Brain microvascular endothelial cell (primary cell): ENCODE measurements at places on chromosomes 1 and 21.

DNA sequence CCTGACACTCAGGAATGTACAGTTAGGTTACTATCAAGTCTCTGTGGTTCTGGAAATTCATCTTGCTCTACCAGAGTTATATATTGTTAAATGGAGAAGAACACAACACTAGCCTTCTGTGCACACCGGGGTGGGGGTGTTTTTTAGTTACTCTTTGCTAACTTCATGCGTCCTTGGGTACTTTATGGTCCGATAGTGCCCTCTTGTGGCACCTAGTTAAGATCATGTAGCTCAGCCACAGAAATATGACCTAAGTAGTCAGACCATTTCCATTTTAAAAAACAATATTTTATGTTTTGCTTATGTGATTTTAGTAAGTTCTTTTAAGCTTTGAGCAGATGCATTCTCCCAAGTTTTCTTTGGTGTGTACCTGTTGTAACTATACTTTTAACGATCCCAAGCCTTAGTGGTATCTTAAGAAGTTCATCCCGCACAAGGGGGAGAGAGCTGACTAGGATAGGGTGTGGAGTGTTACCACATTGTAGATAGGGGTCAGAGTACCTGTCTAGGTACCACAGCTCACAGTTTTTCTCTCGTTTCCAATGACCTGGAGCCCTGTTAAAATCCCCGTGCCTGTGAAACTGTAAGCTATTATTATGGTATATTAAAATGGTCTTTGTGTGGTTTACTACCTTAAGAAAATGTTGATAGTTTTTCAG is 20.6 kb upstream of the SH3D21 start:
- peak; percentile 87 for DNase-seq

DNA sequence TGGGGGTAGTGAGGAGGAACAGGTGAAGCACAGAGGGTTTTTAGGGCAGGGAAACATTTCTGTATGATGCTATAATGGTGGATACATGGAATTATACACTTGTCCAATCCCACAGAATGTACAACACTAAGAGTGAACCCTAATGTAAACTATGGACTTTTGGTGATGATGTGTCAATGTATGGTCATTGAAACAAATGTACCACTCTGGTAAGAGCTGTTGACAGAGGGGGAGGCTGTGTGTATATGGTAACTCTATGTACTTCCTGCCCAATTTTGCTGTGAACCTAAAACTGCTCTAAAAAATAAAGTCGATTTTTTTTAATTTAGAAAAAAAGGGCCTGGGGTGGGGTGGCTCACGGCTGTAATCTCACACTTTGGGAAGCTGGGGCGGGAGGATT is 22.9 kb downstream of the ASAP3 start:
- no peak for DNase-seq

DNA sequence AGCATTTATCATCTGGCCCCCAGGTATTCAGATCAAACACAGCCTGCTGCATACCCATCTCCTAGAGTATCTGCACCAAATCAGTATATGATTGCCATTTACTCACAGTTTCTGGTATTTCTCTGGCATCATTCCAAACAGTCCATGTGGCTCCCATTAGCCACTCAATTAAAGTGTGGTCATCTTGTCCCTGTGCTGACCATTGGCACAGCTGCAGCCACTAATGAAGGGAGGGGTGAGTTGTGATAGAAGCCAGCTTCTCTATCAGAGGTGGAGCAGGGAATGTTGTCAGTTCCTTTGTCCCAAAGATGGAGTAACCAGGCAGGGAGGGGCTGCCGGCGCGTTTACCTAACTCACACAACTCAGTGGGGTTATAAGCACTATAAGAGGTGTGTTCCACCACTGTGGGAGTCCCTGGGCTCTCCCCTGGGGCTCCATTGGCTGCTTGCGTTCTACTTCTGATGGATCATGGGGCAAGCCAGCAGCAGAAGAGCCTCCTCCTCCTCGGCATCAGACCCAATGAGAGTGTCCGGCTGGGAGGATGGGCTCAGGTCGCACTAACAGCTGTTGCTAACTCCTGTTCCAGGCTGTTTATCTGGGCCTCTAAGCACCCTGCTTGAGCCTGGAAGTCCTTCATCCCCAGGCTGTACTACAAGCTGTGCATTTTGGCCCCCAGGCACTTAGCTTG is 108.6 kb downstream of the GDAP2 start:
- no peak for DNase-seq

DNA sequence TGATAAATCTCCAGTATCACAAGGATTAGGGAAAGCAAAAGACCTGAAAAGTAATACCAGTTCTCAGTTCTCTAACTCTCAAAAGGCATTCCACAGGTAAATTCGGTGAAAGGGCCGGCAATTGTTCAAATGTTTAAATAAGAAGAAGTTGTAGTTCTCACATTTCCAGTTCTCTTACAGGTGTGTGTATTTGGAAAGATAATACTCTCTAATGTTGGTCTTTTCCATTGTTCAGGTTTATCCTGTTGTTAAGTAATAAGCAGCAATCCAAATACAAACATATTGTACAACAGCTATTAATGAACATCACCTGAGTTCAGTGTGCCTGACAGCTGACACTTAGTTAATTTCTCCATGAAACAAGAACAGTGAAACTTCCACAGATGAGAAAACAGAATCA is 13.2 kb upstream of the PRKAB2 start:
- no peak for DNase-seq

DNA sequence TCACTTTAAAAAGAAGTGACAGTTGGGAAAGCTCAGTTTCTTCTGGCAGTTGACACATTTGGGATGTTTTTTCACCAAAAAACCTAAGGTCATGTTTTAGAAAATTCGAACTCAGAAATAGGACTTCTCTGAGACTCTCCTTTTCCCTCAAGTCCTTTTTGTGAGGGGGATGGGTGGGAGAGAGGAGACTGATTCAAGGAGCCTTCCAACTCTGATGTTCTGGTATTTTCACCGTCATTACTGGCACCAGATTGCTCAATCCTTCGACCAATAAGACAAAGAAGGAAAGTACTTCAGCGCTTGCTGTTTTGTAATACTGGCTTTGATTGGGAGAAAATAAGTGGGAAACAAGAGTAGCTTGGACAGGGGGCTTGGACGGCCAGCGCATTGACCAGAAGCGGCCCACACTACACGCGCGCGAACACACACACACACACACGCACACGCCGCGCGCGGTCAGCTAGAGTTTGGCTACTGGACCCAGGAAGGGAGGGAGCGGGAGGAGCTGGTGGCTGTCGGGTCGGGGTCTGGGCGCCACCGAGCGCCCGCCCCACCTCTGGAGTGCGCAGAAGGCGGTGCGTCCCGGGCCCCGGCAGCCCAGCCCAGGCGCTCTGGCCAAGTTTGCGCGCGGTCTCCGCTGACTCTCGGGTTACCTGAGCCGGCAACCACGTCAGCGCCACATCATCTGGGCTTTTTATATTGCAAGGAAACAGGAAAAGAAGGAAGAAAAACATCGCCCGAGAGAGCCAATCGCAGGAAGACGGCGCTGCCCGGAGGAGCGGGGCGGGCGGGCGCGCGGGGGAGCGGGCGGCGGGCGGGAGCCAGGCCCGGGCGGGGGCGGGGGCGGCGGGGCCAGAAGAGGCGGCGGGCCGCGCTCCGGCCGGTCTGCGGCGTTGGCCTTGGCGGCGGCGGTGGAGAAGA is at the start of gene KCNK1:
KCNK1 (plus strand) TSS at position 855 of the 921 bp plus-strand sequence; CDS start at position 921, 66 bp downstream.
- DNase-seq = peak; percentile 9

DNA sequence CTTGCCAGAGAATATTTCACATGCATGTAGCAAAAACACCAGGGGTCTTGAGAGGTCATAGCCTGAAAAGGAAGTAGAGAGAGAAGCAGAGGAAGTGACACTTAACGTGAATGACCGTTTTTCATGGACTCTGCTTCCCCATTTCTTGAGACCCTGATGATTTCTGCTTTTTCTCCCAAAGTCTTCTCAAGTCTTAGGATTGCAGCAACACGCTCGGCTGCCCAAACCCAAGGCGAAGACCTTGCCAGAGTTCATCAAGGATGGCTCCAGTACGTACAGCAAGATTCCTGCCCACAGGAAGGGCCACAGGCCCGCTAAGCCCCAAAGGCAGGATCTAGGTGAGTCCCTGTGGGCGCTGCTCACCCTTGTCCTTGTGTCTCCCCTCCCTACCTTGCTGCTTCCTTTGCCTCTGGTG is 12.8 kb downstream of the THEMIS2 start:
- no peak for DNase-seq

GRCh38 chr21:29091033-29091432 is 17.6 kb upstream of the CCT8 start:
- peak; percentile 45 for DNase-seq

DNA sequence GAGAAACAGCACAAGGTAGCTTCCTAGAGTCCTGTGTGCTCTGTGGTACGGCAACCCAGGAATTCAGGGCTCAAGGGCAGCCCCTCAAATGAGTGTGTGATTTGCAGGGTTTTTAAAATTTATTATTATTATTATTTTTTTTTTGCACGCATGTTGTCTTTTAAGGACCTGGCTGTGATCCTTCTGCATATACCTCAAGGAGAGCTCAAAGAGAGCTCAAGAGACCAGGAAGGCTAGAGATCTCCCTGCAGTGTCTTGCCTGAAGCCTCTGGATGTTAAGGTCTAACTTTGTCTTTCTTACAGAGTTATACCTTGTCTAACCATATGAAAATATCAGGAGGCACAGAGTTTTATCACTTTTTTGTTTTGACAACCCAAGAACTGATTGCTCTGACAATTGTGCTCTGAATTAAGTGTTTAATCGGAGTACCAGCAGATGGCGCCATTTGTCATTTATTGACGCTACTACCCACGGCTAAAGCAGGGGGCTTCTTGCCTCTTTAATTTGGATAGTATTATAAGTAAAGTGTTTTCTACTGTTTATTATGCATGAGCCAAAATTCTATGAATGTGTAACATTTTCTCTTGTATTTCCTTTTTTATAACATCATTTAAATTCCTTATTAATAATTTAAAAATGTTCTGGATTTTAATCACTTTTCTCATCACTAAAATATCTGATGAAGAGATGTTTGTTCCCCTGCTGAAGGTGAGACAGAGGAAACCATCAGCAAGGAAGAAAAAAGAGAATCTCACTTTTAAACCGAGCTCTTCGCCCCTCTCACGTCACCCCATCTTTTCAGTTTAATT is 35.8 kb upstream of the LMO4 start:
- DNase-seq = peak; percentile 57

DNA sequence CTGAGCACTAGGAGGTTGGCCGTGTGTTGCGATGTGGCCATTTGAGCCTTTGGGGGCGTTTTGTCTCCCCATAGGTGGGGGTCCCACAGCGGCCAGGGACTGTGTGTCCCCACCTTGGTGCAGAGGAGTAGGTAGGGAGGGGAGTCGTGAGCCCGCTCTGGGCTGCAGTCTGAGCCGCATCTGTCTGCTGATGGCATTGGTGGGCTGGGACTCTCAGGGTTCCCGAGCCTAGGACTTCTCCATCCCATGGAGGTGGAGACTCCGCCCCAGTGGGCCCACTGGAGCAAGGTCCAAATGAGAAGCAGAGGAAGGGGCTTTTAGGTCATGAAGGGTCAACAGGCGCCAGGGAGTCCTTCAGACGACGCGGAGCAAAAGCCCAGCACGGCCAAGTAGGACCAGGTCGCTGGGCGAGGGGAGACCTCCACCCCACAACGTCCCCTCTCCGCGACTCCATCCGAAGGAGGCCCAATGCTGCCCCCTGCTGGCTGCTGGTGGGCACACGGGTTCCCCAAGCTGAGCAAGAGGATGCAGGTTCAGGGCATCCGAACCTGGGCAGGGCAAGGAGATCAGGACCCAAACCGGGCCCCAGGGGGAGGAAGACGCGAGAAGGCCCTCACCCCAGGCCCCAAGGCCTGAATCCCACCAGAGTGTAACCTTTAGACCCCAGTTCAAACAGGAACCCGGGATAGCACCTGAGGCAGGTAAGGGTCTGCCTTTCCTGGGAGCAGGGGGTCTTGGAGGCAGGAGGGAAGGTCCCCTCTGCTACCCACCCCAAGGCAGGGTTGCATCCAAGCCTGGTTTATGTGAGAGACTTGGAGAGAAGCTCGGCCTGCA is 14.9 kb downstream of the TTC34 start:
- no peak for DNase-seq

DNA sequence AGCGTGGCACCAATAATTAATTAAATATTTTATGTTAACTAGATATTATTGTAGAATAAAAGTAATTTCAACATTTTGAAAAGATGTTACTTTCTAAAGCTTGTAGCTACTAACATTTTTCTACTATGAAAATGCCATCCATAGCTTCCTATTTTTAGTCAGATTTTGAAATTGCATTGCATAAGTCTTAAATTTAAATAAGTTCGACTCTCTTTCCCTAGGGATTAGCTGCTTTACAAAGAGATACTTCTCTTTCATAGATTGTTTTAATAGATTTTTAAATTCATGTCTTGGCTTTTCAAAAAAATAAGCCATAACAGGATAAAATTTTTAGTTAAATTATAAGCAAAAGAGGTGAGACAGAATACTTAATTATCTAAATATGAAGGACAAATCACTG is 1279.6 kb downstream of the KCNT2 start:
- DNase-seq = no peak

GRCh38 chr1:208132287-208132882 is 111.8 kb downstream of the PLXNA2 start:
- peak; percentile 43 for DNase-seq

GRCh38 chr1:55289614-55290013 is 74.5 kb upstream of the USP24 start:
- no peak for DNase-seq

DNA sequence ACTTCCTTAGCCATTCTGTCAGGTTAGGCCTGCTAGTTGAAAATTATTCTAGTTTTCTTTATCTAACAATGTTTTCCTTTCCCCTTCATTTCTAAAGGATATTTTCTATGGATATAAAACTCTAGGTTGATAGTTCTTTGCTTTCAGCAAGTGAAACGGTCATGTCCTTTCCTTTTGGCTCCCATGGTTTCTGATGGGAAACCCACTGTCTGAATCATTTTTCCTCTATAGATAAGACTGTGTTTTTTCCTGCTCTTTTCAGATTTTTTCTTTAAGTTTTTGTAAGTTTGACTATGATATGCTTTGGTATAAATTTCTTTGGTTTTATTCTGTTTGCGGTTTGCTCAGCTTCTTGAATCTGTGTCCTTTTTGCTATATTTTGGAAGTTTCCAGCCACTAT is 800.9 kb downstream of the USP25 start:
- peak; percentile 51 for DNase-seq

DNA sequence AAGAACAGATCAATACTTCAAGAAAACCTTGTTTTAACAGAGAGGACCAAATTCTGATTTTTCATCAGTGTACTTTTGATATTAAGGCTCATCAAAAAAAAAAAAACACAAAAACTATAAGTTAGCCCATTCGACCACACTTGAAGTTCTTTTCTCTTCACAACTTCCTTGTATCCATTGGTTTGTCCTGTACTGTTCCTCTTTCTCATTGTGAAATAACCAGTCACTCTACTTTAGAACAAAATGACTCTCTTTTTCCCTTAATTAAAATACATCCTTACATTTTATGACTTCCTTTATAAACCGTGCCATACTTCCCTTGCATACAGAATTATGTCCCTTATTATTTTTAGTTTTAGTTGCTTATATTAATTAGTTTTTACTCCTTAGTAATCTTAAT is 8.4 kb downstream of the QSOX1 start:
- no peak for DNase-seq

- DNase-seq = no peak
Observed at GRCh38 chr1:114173680-114174079, 20.0 kb upstream of the SYT6 start.

- no peak for DNase-seq
Observed at GRCh38 chr21:46317710-46318463, 5.8 kb downstream of the C21orf58 start.

- DNase-seq = peak; percentile 55
Observed at GRCh38 chr1:34924759-34925555, 4.5 kb downstream of the DLGAP3 start.

GRCh38 chr1:115428676-115429075 is 90.6 kb upstream of the NGF start:
- DNase-seq = no peak
